ENCODE measurements at places on chromosomes 5 and 9.

GRCh38 chr5:102946414-102946813 is 173.5 kb downstream of the GIN1 start:
- no peak for DNase-seq

- DNase-seq = no peak
Observed at GRCh38 chr5:120555345-120555744, 91.2 kb downstream of the PRR16 start.

DNA sequence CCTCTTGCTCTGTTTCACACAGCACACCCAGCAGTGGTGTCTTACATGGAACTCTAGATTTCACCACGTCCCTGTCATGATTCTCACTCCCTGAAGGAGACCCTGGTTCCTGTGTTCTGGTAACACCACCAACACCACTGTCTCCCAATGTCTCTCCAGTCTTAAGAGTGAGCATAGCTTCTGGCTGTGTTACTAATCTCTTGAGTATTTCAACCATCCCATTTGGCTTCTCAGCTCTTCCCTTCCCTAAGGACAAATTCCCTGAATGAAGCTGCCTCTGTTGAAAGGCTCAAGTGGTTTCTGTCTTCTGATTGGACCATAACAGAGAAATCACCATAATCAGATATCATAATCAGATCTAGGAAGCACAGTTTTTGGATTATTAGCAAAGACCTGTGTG is 311.8 kb downstream of the DNAH5 start:
- DNase-seq = no peak

DNA sequence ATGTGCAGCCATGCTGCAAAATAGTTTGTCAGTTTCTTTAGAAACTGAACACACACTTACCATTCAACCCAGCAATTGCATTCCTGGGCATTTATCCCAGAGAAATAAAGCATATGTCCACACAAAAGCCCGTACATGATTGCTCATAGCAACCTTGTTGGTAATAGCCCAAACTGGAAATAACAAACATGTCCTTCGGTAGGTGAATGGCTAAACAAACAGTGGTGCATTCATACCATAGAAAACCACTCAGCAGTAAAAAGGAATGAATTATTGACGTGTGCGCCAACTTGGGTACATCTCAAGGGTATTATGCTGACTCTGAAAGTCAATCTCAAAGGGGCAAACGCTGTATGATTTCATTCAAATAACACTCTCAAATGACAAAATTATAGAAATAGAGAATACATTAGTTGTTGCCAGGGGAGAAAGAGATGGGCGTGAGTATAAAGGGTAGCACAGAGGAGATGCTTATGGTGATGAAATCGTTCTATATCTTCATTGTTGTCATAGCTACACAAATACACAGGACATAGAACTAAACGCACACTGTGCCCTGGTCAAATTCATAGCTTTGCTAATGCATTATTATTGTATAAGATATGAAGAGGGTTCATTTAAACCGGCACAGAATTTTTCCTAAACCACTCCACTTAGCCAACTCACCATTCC is 58.2 kb downstream of the DRD1 start:
- peak; percentile 54 for DNase-seq

DNA sequence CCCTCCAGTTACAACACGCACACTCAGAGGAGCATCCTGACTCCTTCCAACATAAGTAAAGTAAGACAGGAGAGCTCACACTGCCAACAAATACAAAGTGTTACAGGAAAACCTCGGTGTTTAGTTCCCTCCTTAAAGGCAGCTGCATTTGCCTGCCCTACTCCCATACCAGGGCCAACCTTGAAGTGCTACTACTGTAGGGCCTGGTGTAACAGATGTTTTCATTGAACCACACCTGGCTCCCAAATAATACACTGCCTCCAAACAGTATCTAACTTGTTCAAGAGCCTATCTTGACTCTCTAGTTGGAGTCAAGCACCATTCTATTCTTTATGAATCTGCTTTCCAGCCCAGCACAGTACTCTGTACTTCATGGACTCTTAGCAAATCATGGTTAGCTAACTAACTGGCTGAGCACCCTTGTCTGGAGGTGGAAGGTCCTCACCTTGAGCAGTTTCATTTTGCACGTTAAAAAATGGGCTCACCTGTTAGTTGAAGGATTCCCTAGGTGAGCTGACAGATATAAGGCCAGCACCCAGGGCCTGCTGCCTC is 34.6 kb downstream of the TTC39B start:
- no peak for DNase-seq

GRCh38 chr5:162990856-162991497 is 446.4 kb upstream of the CCNG1 start:
- DNase-seq = no peak

DNA sequence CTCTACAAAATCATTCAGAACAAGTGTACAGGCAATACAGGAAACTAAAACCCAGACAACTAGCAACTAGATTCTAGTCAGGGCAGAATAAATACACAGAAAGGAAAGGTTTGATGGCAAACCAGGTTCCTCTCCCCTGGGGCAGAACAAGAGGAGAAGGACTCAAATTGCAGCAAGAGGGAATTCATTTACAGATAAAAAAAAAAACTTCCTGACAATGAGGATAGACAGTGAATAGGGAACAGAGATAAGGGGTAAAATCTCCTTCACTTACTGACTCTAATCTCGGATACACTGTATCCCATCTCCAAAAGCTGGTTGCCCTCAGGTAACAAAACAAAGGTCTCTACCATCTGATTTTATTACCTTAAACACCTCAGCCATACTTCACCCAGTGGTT is 244.0 kb downstream of the SEC61B start:
- DNase-seq = no peak

- DNase-seq = no peak
Observed at GRCh38 chr5:67496051-67496450, 299.5 kb upstream of the CD180 start.

DNA sequence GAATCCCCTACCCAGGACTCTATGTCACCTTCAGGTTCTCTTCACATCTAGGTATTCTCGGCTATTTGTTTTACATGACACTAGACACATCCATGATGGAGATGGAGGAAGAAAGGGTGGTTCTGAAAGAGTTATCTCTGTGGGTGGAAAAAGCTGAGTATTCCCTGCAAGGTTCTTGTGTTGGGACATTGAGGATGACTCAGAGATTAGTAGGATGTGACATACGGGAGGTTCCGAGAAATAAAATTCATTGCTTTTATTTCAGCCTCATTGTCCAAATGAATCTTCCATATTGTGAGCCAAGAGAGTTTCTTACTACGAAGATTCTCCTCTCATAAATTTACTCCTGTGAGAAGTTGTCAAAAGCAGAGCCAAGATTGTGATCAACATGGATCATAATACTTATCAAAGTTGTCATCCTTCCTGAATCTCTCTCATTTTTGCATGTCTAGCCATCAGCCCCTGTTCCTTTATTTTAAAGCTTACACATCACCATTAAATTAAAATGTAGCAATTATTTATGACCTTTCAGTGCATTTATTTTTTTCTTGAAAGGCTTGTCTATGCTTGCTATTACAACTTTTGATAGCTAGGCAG is 370.0 kb downstream of the PSAT1 start:
- DNase-seq = no peak

DNA sequence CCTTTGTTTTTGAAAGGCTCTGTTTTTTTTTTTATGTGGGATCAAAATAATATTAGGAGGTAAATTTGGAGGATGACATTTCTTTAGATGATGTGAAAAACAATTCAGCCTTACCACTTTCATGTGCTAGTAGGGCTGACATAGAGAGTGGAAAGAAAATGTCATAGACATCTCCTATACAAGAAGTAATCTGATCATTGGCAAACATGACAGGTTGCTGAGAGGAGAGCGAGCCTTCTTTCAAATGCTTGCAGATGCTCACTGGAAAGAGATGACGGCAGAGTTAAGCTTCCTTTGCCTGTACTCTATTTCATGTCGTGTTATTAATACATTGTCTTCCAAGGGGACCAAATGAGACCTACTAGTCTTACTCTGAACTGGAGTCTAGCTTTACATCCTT is 160.1 kb upstream of the DAP start:
- DNase-seq = no peak

GRCh38 chr5:50786073-50786472 is 119.6 kb downstream of the PARP8 start:
- no peak for DNase-seq

GRCh38 chr5:75044406-75044805 is 8.0 kb downstream of the GCNT4 start:
- DNase-seq = no peak

DNA sequence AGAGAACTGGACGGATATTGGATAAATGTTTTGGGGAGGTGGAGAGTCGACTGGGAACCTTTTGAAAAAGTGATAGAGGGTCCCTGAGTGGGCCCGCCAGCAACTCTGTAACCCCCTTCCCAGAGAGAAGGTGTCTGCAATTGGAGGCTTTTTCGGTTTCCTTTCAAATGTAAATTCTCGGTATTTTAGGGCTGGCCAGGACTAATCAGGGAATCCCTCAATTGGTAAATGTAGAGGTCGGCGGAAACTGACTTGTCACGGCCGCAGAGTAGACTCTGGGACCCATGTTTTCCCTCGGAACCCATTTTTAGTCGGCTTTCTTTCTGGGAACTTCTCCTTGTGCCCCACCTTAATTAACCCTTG is 524 bp downstream of the CCNB1 start:
- no peak for DNase-seq

- no peak for DNase-seq
Observed at GRCh38 chr5:10441992-10442435, 335 bp downstream of the ROPN1L start.

- no peak for DNase-seq
Observed at GRCh38 chr5:149285153-149285552, 13.5 kb downstream of the AFAP1L1 start.

DNA sequence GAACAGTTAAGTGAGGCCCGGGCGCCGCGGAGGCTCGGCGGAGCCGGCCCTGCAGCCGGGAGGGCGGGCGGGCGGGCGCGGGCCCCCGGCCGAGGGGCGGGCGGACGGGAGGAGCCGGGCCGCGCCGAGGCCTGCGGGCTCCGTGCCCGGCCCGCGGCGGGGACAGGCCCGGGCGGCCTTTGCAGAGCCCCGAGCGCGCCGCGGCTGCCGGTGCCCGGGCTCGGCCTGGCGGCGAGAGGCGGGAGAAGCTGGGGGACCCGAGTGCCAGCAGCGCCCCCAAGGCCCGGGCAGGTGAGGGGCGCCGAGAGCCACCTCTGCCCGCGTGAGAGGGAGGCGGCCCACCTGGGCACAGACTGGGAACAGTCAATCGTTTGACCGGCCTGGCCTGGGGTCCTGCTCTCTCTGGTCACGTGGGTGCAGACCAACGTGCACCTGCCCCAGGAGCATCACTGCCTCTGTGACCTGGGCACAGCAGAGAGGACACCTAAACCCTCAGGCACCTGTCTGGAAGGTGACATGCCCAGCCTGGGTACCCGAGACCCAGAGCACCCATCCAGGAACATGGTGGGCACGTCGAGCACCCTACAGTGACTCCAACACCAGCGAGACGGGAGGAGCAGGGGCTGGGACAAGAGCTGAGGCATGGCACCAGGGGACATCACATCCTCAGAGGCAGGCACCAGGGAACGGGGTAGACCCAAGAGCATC is 531 bp downstream of the MVB12B start:
- DNase-seq = peak; percentile 71

DNA sequence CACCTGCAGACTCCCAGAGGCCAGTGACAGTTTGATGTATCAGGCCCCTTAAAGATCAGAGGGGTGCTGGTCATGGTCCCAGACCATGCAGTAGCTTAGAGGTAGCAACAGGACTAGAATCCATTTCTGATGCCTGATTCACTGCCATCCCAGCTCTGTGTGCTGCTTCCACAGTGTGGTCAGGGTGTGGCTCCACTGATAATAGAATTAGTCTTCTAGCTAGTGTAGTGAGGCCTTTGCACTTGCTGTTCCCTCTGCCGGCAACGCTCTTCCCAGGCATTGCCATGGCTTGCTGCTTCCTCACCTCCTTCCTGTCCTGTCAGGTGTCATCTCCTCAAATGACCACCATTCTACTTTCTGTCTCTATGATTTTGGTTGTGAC is 15.8 kb downstream of the PPARGC1B start:
- no peak for DNase-seq

GRCh38 chr5:163894645-163895044 is 389.2 kb downstream of the MAT2B start:
- no peak for DNase-seq

DNA sequence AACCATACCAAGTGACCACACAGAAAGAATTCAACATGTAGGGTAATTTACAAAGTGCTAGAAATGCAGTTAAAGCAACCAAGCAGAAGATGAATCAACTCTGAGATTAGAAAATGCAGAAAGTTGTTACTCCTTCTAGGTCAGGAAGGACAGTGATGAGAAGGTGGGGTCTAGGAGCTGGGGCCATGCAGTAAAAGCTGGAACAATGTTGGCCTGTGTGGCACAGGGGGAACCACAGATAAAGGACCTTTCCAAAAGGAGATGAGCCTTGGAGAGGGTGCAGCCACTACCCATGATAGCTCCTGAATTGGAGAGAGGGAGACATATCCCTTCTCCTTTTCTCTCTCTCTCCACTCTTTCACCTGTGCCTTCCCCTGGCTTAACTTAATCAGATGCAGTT is 2.4 kb upstream of the SCGB3A2 start:
- no peak for DNase-seq

GRCh38 chr9:124042201-124042721 is 30.7 kb downstream of the LHX2 start:
- no peak for DNase-seq

DNA sequence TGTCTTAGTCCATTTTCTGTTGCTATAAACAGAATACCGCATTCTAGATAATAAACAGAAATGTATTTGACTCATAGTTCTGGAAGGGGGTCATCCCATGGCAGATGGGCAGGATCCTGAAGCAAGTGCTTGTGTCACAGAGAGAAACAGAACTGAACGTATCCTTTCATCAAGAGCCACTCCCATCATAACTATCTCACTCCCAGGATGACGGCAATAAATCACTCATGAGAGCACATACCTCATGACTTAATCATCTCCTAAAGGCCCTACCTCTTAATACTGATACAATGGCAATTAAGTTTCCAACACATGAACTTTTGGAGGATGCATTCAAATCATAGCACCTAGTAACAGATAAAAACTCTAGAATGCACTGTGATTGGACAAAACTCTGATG is 142.9 kb downstream of the CAMK4 start:
- DNase-seq = no peak
